Stimulated activated naive CD4-positive, alpha-beta T cell treated with Interleukin-2 at 50 U/mL for 16 hours (primary cell): ENCODE measurements at places on chromosomes 11 and 22.

DNA sequence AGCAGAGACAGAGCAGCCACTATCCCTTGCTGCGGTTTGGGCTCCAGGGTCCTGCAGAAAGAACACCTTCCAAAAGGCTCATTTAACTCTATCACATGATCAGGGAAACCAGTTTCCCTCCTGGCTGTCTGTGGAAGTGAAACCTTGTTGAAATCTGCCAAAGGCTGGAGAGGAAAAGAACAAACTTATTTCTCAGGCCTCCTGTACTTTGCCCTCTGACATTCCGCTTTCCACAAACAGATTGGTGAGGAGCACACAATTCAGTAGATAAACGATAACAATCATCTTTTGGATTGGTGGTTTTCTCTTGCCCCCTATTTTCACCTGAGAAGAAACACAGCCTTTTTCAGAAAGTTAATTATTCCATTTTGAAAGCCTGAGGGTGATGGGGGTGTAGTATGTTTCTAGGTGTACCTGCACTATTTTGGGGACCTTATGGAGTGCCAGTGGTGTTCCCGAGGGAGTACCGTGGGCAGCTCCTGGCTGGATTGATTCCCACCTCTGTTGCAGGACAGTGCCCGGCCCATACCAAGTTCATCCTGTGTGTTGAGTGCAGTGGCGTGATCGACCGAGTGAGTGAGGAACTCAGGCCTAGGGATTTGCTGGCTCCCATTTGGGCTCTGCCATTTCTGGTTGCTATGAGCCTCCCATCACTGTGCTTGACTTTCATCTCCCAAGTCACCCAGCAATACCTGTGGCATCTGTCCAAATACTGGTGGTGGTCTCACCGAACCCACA, 102.0 kb downstream of the TBC1D22A start:
- DNase-seq = no peak

GRCh38 chr22:24579258-24579601, 13.6 kb downstream of the LRRC75B start:
- no peak for DNase-seq

DNA sequence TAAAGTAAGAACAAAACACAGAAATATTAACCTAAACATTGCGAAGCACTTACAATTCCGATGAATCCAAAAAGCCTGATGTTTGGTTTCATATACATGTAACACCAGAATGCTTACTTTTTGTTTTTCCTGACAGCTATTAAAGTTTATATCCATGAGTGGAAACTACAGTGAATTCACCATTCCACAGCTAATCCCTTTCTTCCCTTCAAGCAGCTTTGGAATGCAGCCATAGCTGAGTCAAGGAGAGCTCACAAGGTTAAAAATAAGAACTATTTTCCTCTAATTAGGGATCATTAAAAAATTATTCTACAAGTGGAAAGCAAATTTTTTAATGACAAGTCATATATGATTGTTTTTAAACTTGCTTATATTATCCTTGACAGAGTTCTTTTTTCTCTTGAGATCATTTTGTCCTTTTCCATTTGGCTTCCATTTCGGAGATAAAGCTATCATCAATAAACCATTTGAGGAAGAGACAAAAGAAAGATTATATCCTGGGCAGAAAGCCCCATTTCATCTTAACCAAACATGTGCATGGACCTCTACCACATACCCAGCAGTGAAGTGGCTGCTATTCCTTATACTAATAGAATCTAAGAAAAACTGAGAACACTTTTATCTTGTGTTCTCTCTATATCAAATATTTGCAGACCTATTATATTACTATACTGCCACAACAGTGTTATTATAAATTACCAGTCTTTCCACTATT, 19.7 kb upstream of the FIBIN start:
- no peak for DNase-seq

- no peak for DNase-seq
These were observed 4.8 kb upstream of the PRDM11 start for GRCh38 chr11:45141631-45142030.

- no peak for DNase-seq
These were observed 172.8 kb upstream of the B3GAT1 start for GRCh38 chr11:134584706-134585445.
